ENCODE measurements at places on chromosomes 3 and 15. TPM values are rescaled to one million over a fixed set of nuclear protein-coding genes. Genes with fewer than 3 reads are reported as not detected.

The UBL7 gene
- total RNA-seq = 84.6 TPM

The PCCB gene
- 53.0 TPM for total RNA-seq

The ARF4 gene
- total RNA-seq = 53.5 TPM

The LIPC gene
- total RNA-seq = 1.1 TPM

All from dorsolateral prefrontal cortex (tissue), 122 donors.